ENCODE measurements at places on chromosomes 6 and 20. TPM values are rescaled to one million over a fixed set of nuclear protein-coding genes. Genes with fewer than 3 reads are reported as not detected.

VSX1 gene
- total RNA-seq = not detected

OPRL1 gene
- total RNA-seq = 0.52 TPM

POU5F1 gene
- 0.97 TPM for total RNA-seq

NRM gene
- total RNA-seq = 3.5 TPM

TSBP1 gene
- total RNA-seq = not detected

RNF182 gene
- total RNA-seq = 0.13 TPM

NKAIN2 gene
- total RNA-seq = not detected

HLA-DRA gene
- total RNA-seq = 0.26 TPM

CD24 gene
- total RNA-seq = 4.2 TPM

PLAGL2 gene
- 2.6 TPM for total RNA-seq

ELOVL2 gene
- total RNA-seq = 0.22 TPM

FHL5 gene
- not detected for total RNA-seq

UFL1 gene
- 46.9 TPM for total RNA-seq

Data from articular chondrocyte of knee joint (primary cell).